ENCODE measurements at places on chromosomes 1 and 21.

- H3K4me3 ChIP-seq = no peak overlapping the region
- no peaks in the 10 kb centered on the region for H3K36me3 ChIP-seq
- DNase-seq = no peak
- peak overlapping the region; percentile 89 for H3K27ac ChIP-seq
- peaks cover 6% of the 10 kb centered on the region for H3K27me3 ChIP-seq
Observed at GRCh38 chr1:26318338-26319064, 743 bp downstream of the CD52 start.

DNA sequence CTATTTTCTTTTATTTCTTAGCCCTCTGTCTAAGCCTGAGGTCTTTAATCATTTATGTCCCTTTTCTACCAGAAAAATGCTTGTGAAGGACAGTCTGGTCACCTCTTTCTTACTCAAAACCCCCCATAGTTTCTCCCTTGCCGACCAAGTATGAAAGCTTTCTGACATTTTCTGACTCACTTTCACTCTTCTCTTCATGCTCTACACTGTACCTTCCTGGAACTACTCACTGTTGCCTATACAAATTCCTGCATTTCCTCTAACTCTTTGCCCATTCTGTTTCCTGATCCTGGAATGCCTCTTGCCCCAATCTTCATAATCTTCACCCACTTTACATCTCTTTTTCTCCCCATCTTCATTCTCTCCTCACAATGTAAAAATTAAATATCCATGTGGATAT, 380.0 kb downstream of the HHIPL2 start:
- H3K4me1 ChIP-seq = no peaks in the 10 kb centered on the region
- no peak overlapping the region for H3K4me3 ChIP-seq
- H3K27ac ChIP-seq = no peak overlapping the region
- DNase-seq = no peak

GRCh38 chr1:31412732-31413404, at the start of gene SERINC2:
Gene SERINC2, plus strand, starts transcription at chr1:31413213. Its CDS starts 53 bp downstream, at chr1:31413266.
- H3K27me3 ChIP-seq = peaks cover 53% of the 10 kb centered on the region
- H3K36me3 ChIP-seq = no peaks in the 10 kb centered on the region
- H3K4me1 ChIP-seq = peaks cover 28% of the 10 kb centered on the region

DNA sequence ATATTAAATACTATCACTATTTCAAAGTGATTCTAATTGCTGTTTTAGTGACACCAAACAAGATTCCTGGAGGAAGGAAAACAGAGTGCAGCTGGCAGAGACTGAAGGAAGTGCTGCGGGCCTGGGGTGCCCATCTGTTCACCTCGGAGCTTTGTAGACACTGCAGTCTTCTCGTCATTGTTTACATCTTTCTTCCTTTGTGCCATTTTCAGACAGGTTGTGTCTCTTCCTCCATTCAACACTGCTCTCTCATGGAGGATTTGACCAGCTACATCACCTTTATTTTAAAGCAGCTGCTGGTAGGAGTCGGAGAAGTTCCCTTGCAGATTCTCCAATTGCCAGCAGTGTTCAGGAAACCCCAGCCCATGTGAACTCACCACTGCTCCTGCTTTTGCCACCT, 37.3 kb downstream of the ABCA4 start:
- no peak for DNase-seq
- H3K27ac ChIP-seq = no peak overlapping the region

DNA sequence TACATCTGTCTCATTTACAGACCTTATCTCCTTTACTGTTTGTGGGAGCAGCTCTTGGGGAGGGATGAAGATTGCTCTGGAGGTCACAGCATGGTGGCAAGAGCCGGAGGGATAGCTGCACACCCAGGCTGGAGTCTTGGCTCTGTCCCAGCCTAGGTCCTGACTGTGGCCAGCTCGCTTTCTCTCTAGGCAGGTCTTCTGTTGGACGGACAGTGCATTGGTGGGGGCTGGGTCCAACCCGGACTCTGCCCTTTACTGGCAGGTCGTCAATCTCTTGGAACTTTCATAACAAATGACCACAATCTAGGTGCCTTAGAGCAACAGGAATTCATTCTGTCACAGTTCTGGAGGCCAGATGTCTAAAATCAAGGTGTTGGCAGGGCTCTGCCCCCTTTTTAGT, 319.8 kb upstream of the C1orf174 start:
- no peak overlapping the region for H3K27ac ChIP-seq
- H3K4me3 ChIP-seq = no peak overlapping the region
- no peaks in the 10 kb centered on the region for H3K36me3 ChIP-seq
- H3K27me3 ChIP-seq = peaks cover 2% of the 10 kb centered on the region
- DNase-seq = no peak
- peaks cover 5% of the 10 kb centered on the region for H3K4me1 ChIP-seq

- no peak for DNase-seq
- H3K27ac ChIP-seq = no peak overlapping the region
- peaks cover 9% of the 10 kb centered on the region for H3K27me3 ChIP-seq
- no peaks in the 10 kb centered on the region for H3K36me3 ChIP-seq
Observed at GRCh38 chr1:229378586-229379367, 35.9 kb upstream of the CCSAP start.

DNA sequence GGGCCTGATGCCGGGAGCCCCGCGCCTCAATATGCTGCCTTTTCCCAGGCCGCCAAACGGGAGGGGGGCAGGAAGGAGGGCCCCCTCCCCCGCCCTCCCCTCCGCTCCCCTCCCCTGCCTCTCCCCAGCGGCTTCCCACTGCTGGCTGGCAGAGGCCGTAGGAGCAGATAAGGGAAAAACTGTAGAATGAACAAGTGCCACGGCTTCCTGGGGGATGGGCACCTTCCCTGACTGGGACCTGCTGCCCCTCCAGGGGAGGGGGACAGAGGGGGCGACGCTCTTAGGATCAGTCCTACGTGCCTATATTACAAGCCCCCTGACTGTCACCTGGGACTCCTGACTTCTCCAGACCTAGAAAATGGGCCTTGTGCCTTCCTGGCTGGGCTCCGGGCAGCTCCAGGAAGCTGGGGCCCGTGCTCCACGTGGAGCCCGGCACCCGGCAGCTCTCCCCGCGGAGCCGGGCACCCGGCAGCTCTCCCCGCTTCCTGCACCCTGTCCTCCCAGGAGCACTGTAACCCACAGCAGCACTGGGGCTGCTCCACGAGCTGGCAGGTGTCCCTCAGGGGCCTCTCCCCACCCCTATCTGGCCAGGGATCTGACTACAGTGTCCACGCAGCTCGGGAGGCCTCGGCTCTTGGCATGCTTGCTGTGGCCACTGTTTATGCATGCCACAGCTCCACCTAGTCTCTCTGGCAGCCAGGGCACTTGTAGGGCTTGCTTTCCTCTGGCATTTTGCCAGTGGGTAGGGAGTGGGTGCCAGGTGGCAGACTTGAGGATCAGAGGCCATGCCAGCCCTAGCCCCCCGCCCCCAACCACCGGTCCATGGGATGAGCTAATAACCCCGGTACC, 674 bp upstream of the HES5 start:
- no peaks in the 10 kb centered on the region for H3K36me3 ChIP-seq
- no peak for DNase-seq
- no peak overlapping the region for H3K27ac ChIP-seq
- peaks cover 29% of the 10 kb centered on the region for H3K4me1 ChIP-seq

DNA sequence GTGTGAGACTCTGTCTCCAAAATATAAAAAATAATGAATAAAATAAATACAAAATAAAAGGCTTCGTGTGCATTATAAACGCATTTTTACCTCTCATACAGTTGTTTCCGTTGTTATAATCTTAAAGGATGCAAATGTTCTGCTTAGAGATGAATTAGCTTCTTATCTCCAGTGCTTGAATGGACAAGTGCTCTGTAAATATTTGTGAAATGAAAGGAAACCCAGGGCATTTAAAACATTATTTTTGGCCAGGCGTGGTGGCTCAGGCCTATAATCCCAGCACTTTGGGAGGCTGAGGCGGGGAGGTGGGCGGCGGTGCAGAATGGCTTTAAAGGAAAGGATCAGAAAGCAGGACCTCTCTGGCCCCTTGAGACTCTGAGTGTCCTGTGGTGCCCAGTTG, 94.5 kb downstream of the HUNK start:
- peaks cover 85% of the 10 kb centered on the region for H3K36me3 ChIP-seq
- no peak overlapping the region for H3K4me3 ChIP-seq
- H3K27ac ChIP-seq = peak overlapping the region; percentile 95

DNA sequence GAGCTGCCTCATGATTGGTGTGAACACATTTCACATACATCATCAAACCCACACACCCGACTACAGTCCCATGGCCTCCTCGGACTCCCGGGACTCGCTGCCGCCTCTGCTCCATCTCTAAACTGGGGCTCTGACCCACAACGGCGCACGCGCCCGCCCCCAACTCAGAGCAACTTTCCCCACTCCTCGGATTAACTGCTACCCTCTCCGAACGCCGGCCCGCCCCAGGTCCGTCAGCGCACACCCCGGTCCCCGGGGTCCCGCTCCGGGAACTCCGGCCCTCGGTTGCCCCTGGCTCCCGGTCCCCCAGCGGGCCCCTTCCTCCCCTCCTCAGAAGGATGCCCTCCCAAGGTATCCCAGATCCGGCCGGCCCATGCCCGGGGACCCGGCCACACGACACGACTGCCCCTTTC, 740 bp downstream of the DSTYK start:
- peaks cover 26% of the 10 kb centered on the region for H3K4me1 ChIP-seq
- H3K4me3 ChIP-seq = peak overlapping the region; percentile 95
- DNase-seq = peak; percentile 56
- peaks cover 22% of the 10 kb centered on the region for H3K27me3 ChIP-seq

GRCh38 chr1:34924759-34925555, 4.5 kb downstream of the DLGAP3 start:
- no peaks in the 10 kb centered on the region for H3K36me3 ChIP-seq
- H3K27ac ChIP-seq = no peak overlapping the region
- H3K27me3 ChIP-seq = peaks cover 80% of the 10 kb centered on the region
- peak; percentile 96 for DNase-seq
- H3K4me1 ChIP-seq = peaks cover 12% of the 10 kb centered on the region
- H3K4me3 ChIP-seq = no peak overlapping the region

GRCh38 chr21:34130716-34130985, 57.3 kb downstream of the MRPS6 start:
- no peaks in the 10 kb centered on the region for H3K27me3 ChIP-seq
- peak overlapping the region; percentile 70 for H3K4me3 ChIP-seq
- DNase-seq = no peak
- peaks cover 63% of the 10 kb centered on the region for H3K4me1 ChIP-seq
- H3K27ac ChIP-seq = peak overlapping the region; percentile 99
- peaks cover 66% of the 10 kb centered on the region for H3K36me3 ChIP-seq

GRCh38 chr1:172906778-172907592, 143.8 kb downstream of the TNFSF18 start:
- no peaks in the 10 kb centered on the region for H3K4me1 ChIP-seq
- no peak overlapping the region for H3K27ac ChIP-seq
- no peak overlapping the region for H3K4me3 ChIP-seq
- H3K36me3 ChIP-seq = no peaks in the 10 kb centered on the region
- peaks cover 16% of the 10 kb centered on the region for H3K27me3 ChIP-seq
- no peak for DNase-seq

- peaks cover 3% of the 10 kb centered on the region for H3K36me3 ChIP-seq
- DNase-seq = no peak
Observed at GRCh38 chr1:64041371-64042131, 161.9 kb upstream of the UBE2U start.

DNA sequence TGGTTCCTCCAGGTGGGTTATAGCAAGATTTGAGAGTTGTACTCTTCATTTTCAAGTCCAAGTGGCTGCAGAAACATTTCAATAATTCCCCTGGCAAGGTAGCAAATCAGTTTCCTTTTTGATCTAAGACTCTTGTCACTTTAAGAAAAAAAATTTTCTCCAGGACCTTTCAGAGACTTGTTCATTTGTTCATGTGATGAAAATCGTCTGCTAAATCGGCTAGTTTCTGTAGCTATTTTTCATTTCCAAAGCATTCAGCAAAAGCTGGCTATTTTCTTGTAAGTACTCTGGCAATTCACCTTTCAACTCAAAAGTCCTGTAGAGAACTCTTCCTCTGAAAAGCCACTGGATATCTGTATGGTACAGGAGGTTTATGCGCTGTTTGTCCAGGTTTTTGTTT, 93.5 kb downstream of the LTN1 start:
- H3K27me3 ChIP-seq = peaks cover 17% of the 10 kb centered on the region
- H3K4me3 ChIP-seq = no peak overlapping the region
- peaks cover 15% of the 10 kb centered on the region for H3K4me1 ChIP-seq
- H3K27ac ChIP-seq = no peak overlapping the region
- no peaks in the 10 kb centered on the region for H3K36me3 ChIP-seq

DNA sequence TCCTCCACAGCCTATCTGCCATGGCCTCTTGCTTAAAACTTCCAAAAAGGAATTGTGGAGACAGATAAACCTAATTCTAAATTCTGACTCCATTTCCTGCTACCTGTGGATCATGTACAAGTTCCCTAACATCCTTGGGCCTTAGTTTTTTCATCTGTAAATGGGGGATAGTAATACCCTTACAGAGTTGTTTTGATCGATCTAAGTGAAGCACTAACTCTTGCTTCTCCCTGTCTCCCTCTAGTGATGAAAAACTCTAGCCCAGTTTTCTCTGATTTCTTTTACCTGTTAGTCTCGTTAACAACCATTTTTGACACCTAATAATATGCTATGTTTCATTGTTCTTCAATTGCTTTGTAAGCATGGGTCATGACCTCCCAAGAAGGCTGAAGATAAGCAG, 65.9 kb downstream of the TM2D1 start:
- H3K36me3 ChIP-seq = no peaks in the 10 kb centered on the region
- H3K4me1 ChIP-seq = no peaks in the 10 kb centered on the region
- no peak for DNase-seq
- H3K4me3 ChIP-seq = no peak overlapping the region

DNA sequence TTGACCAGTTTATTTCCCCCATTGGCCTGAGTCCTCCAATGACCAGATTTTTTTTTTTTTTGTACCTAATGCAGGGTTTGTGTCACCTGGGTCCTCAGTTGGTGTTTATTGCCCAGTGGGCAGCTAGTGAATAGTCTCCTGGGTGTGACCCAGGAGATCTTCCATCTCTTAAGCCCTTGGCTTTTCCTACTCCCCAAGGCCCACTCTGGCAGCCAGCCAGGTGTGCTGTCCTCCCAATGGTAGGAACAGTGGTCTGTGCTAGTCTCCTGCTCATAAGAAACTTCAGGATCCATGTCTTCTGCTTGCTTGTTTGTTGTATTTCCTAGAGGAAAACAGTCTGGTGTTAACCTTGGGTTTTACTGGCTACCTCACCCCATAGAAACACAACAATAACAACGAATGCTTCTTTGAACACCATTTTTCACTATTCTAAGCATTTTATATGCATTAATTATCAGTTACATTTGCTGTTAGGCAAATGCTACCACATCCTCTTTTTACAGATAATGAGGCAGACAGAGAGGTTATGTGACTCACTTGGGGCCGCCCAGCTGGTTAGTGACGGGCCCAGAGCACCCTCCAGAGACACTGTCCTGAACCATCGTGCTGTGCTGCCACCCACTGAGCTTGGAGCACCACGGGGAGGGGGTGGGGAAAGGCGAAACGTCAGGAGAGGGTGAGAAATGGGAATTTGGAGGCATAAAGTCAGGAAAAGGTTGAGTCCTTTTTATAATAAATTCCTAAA, 107.5 kb downstream of the HIVEP3 start:
- H3K36me3 ChIP-seq = no peaks in the 10 kb centered on the region
- DNase-seq = no peak
- no peak overlapping the region for H3K27ac ChIP-seq
- peaks cover 16% of the 10 kb centered on the region for H3K4me1 ChIP-seq
- H3K4me3 ChIP-seq = no peak overlapping the region

DNA sequence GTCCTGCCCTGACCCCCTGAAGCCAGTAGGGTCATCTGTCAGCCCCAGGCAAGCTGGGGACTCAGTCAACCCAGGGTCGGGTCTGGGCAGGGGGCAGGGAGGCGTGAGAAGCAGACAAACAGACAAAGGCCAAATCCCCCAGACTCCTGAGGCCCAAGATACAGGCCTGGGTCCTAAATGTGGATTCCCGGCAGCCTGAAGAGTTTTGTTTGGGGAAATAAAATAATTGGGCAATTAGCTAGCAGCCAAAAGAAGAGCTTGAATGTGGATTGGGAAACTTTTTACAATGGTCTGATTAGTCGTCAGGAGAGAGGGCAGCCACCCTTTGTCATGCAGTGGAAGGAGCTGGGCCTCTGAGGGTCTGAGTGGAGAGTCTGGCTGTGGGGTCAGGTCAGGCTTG, 4.5 kb upstream of the LEFTY2 start:
- peak overlapping the region; percentile 78 for H3K27ac ChIP-seq
- no peak for DNase-seq
- no peaks in the 10 kb centered on the region for H3K36me3 ChIP-seq

Measured in nephron progenitor cell (in vitro differentiated cells).